ENCODE measurements at places on chromosomes 16 and 17.
A peak's percentile ranks its signal among the peaks of the same experiment; 100 is the strongest.

DNA sequence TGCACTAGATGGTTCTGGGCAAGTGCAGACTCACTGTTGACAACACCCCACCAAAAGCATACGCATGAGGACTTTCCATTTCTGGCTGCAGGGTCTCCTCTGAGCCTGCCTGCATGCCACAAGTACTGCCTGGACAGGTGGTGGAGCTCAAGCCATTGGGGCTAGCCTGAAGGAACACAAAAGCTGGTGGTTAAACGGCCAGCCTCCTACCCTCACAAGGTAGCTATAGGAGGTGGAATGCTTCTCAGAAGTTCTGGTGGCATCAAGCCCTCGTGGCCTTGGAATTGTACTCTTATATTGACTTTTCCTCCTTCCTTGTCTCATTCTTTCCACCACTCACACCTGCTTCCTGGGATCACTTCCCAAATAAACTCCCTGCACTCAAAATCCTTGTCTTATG lies 56.6 kb upstream of the BCAR1 start:
- H3K4me3 ChIP-seq, result no peak overlapping the region
- no peak overlapping the region for H3K27ac ChIP-seq
- peaks cover 2% of the 10 kb centered on the region for H3K36me3 ChIP-seq
- no peak for DNase-seq

DNA sequence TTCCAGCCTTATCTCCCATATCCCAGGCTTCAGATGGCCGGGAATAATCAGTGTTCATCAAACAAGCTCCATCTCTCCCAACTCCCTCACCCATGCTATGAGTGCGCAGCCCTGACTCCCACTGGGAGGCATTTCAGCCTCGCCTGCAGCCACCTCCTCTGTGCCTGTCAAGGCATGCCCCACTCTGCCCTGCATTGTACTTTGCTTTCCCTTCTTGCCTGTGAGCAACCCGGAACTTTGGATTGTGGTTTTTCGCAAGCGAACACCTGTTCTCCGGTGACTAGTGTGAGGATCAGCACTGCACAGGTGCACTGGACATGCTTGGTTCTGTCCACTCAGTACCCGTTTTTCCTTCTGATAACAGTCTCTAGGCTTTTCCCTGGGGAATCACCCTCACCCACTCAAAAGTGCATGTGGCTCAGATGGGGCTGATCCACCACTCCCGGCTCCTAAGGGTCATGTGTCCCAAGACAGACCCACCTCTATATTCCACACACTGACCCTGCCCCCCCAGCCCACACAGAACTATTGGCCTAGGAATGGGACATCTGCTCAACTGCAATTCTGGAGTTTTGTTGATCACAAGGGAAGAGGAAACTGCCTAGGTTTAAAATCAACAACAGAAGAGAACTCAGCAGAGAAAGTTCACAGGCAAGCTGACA lies 9.1 kb downstream of the CHST6 start:
- peaks cover 4% of the 10 kb centered on the region for H3K27me3 ChIP-seq
- no peak overlapping the region for H3K4me3 ChIP-seq
- H3K36me3 ChIP-seq, result no peaks in the 10 kb centered on the region
- DNase-seq, result no peak
- no peaks in the 10 kb centered on the region for H3K4me1 ChIP-seq

DNA sequence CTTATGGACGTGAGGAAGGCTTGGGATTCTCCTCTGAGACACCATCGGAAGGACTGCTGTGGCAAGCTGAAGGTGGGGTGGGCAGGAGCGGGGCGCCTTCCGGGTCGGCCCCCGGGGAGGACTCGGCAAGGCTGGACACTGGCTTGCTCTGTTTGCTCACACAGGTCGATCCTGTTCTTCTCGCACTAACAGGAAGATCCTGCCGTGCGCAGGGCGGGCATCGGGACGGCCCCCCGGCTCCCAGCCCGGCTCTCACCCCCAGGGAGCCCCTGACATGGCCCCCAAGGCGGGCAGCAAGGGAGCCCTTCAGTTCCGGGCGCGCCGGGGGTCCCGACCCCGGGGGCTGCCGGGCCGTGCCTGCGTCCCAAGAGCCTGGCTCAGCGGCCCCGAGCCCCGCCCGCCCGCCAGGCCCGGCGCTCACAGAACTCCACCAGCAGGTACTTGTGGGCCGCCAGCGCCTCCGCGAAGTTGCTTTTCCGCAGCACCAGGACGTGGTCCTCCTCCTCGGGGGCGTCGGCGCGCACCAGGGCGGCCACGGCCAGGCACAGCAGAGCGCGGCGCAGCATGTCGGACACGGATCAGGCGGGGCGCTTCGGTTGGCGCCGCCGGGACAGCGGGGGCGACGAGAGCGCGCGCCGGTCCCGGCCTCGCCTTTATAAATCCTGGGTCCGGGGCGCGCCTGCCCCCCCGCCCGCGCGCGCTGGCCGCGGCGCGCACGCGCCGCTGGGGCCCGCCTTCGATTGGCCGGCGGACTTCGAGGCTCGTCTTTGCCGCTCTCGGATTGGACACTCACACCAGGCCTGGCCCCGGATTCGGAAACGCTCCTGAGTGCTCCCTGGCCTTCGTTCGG lies at the start of gene P4HB:
P4HB (minus strand) TSS at position 630 of the 850 bp plus-strand sequence; CDS start at position 566, 64 bp downstream.
- no peak for DNase-seq
- peak within 1 kb of the TSS; percentile 100 for H3K4me3 ChIP-seq
- peaks cover 23% of the 10 kb centered on the region for H3K4me1 ChIP-seq
- peaks cover 28% of the 10 kb centered on the region for H3K36me3 ChIP-seq

- H3K4me3 ChIP-seq, result no peak overlapping the region
- H3K27me3 ChIP-seq, result no peaks in the 10 kb centered on the region
- H3K4me1 ChIP-seq, result no peaks in the 10 kb centered on the region
- no peaks in the 10 kb centered on the region for H3K36me3 ChIP-seq
Observed at GRCh38 chr17:72024457-72024856, 96.4 kb upstream of the SOX9 start.

DNA sequence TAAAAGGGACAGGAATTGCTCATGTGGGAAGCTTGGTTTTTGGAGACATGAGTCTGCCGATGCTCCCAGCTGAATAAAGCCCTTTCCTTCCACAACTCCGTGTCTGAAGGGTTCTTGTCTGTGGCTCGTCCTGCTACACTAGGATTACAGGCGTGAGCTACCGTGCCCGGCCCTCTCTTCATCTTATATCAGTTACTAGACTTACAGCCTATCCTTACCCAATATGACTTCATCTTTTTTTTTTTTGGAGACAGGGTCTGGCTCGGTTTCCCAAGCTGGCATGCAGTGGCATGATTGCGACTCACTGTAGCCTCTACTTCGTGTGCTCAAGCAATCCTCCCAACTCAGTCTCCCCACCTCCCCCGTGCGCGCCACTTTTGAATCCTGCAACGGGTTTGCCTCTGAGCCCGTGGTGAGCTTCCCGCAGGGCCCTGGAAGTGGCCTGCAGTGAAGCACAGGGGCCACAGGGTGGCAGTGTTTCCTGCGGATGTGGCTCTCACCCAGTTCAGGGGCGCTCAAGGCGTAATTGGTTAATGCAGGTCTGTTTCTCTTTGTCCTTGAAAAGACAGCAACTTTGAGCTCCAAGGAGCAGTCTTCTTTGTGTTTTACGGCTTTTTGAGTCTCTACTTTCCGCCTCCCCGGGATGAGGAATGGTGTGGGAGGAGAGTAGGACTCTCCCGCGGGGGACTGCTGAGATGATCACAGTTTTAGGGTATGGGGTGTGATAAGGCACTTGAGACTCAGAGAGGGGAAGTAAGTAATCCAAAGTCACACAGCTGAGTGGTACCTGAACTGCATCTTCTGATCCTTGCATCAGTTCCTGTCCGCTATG lies 22.7 kb upstream of the GPRC5B start:
- DNase-seq, result peak; percentile 47
- H3K4me1 ChIP-seq, result no peaks in the 10 kb centered on the region
- no peak overlapping the region for H3K27ac ChIP-seq

DNA sequence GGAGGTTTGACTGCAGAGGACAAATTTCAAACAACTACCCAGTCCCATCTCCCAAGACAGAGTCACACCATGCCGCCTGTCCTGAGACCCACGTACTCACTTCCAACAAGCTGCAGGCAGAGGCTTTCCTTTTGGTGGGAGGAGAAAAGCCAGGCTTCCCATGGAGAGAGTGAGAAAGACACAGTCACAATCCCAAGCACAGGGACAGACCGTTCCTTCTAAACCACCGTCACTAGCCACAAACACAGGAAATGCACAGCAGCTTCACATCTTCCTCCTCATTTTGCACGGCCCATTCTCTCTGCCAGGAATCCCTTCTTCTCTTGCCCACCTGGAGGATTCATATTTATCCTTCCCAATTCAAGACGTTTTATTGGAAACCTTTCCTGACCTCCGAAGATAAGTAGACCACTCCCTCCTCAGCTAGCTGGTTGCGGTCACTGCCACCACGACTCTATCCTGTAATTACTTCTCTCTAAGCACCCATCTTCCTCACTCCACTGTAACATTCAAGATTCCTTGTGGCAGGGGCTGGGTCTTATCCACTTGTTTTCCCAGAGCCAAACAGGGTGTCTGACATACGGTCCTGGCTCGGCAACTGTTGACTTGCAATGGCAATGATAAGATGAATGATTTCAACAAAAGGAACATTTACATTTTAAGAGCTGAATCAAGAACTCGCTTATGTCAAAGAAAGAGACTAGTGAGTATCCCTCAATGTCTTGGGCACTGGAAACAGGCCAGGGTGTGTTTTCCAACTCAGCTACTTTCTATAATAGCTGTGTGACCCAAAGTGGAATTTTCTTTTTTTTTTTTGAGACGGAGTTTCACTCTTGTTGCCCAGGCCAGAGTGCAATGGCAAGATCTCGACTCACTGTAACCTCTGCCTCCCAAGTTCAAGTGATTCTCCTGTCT lies 87.6 kb downstream of the XYLT1 start:
- no peaks in the 10 kb centered on the region for H3K36me3 ChIP-seq
- peaks cover 6% of the 10 kb centered on the region for H3K4me1 ChIP-seq
- H3K27me3 ChIP-seq, result no peaks in the 10 kb centered on the region
- DNase-seq, result no peak

- H3K27me3 ChIP-seq, result no peaks in the 10 kb centered on the region
- DNase-seq, result peak; percentile 67
- no peak overlapping the region for H3K27ac ChIP-seq
- H3K4me1 ChIP-seq, result no peaks in the 10 kb centered on the region
Observed at GRCh38 chr16:68093816-68094613, 8.8 kb downstream of the NFATC3 start.

GRCh38 chr17:35345926-35346771 lies 27.3 kb downstream of the SLFN11 start:
- peak; percentile 33 for DNase-seq
- H3K4me1 ChIP-seq, result peaks cover 2% of the 10 kb centered on the region
- no peaks in the 10 kb centered on the region for H3K27me3 ChIP-seq
- H3K27ac ChIP-seq, result peak overlapping the region; percentile 26
- H3K36me3 ChIP-seq, result no peaks in the 10 kb centered on the region

DNA sequence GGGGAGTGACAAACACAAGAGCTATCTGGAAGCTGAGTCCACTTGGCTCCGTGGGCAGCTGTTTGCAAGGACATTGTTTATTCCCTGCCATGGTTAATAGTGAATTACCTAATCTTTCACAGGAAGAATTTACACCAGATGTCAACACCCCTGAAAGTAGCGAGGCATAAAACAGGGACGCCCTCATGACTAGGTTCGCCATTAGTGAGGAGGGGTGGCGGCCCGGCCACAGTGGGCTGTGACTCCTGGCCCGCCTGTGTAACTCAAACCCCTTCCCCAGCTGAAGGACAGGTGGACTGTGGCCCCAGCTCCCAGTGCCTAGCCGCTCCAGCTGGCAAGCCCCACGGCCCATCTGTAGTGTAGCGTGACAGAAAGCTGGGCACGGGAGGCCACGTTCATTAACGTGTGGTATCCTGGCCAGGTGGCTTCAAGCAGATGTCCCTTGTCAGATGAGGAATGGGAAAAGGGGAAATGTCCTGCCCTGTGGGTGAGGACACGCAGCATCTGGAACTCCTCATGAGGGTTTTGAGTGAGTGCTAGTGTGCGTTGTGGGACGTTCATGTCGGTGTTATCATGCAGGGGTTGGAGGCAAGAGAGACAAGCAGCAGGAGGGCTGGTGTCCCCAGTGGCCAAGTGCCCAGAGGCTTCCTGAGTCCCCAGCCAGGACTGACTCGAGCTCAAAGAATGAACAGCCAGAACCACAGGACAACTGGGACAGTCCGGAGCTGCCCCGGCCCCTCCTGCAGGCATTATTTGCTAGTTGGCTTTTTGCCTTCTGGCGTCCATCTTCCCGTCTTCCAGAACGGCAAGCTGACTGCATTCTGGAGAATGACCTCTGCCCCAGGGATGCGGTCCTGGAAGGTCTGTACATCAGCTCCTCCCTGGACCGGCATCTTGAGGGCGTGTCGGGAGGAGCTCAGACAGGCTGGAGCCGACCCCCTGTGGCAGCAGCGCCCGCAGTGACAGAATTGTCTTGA lies 19.2 kb downstream of the KDM8 start:
- H3K4me3 ChIP-seq, result no peak overlapping the region

GRCh38 chr16:54931120-54932014 lies 702 bp downstream of the IRX5 start:
- DNase-seq, result peak; percentile 53
- no peak overlapping the region for H3K4me3 ChIP-seq
- H3K4me1 ChIP-seq, result peaks cover 2% of the 10 kb centered on the region
- H3K27me3 ChIP-seq, result peaks cover 47% of the 10 kb centered on the region
- H3K36me3 ChIP-seq, result no peaks in the 10 kb centered on the region

Data from fibroblast of lung (primary cell).